Smooth muscle cell of the brain vasculature (primary cell): ENCODE measurements at places on chromosomes 16 and 17.

DNA sequence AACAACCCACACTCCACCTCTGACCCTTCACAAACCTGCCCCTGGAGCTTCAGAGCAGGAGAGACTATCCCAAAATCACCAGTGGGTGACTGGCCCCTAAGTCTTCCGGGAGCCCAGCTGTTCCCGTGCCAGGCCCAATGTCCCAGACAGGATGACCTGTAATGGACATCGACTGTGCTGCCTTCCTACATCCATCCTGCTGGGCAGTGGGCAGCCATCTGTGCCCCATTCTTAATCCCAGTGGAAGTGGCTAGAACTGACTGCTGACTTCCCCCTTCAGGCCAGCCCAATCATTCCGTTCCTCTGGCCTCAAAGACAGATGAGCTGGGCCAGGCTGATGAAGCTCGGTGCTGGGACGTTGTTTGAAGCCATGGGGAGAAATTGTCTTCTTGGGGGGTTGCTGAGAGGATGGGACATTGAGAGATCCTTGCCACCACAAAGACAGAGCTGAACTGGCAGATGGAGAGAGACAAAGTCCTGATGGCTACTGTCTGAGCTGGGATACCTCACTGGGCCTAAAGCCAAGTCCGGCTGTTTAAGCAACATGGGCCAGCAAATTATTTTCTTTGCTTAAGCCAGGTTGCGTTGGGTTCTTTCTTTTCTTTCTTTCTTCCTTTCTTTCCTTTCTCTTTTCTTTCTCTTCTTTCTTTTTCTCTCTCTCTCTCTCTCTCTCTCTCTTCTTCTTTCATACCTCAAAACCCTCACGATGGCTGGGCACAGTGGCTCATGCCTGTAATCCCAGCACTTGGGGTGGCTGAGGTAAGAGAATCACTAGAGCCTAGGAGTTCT is 17.9 kb upstream of the ALOX15B start:
- no peak for DNase-seq

GRCh38 chr16:3553138-3553923 is 23.9 kb downstream of the NLRC3 start:
- no peak for DNase-seq

GRCh38 chr16:79210607-79211006 is 389.9 kb downstream of the MAF start:
- DNase-seq, result no peak

DNA sequence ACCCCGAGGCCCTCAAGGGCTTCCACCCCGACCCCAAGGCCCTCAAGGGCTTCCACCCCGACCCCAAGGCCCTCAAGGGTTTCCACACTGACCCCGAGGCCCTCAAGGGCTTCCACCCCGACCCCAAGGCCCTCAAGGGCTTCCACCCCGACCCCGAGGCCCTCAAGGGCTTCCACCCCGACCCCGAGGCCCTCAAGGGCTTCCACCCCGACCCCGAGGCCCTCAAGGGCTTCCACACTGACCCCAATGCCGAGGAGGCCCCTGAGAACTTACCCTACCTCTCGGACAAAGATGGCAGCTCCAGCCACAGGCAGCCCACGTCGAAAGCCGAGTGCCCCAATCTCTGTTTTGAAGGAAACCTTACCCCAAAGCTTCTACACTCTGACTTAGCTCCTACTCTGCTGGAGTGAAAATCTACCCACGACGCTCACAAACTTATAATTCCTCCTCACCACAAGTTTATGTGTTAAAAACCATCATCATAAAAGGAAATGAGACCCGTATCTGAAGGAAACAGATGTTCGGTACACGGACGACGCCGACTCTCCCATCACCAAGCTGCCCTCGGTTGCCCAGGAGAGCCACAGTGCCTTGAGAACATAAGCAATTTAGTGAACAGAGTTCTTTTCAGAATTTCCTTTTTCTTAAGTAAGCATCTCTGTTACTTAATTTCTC is 61.2 kb upstream of the RPH3AL start:
- no peak for DNase-seq

DNA sequence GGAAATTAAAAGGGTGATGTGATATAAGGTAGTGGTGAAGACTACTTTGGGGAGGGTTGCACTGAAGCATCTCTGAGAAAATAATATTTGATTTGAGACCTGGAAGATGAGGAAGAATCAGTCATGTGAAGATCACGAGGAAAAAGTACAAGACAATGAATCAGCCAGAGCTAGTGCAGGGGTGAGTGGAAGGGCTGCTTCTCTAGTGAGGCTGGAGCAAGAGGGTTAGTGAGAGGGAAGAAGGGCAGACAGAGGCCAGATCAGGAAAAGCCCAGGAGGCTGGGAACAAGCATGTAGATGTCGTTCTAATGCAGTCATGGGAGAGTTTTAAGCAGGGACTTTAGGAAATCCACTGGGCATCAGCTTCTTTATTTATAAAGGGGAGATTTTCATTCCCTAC is 504.2 kb upstream of the SALL1 start:
- no peak for DNase-seq

DNA sequence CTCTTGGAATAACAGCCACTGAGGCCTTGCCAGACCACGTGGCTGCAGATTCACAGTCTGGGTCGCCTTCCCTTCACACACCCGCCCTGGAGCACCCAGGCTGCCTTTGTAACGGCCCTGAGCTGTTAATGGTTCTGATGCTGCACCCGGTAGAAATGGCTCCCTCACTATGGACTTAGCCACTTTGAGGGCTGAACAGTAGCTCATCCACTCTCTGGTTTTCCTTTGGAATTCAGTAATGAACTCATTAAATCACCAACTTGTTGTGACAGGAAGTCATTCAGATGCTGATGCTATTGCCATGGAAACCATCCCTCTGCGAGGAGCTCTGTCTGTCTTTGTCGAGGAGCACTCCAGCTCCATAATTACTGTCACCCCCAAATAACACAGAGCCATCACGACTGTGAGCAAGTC is 59.2 kb downstream of the CDK5R1 start:
- no peak for DNase-seq

DNA sequence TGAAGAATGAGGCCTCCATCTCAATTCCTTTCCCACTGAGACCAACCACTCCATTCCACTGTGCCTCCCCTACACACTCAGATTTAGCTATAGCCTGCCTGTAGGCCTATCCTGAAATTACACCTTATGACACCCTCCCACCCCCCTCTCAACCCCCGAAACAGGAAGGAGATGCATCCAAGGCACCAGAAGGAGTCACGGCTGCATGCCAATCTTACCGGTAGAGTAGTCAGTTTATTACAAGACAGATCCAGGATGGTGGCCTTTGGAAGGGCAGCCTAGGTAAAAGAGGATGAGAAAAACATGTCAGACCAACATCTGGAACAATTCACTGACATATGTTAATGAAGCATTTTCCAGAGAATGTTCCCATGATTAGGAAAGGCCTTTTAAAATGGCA is 2.6 kb downstream of the LRRC59 start:
- DNase-seq, result no peak

DNA sequence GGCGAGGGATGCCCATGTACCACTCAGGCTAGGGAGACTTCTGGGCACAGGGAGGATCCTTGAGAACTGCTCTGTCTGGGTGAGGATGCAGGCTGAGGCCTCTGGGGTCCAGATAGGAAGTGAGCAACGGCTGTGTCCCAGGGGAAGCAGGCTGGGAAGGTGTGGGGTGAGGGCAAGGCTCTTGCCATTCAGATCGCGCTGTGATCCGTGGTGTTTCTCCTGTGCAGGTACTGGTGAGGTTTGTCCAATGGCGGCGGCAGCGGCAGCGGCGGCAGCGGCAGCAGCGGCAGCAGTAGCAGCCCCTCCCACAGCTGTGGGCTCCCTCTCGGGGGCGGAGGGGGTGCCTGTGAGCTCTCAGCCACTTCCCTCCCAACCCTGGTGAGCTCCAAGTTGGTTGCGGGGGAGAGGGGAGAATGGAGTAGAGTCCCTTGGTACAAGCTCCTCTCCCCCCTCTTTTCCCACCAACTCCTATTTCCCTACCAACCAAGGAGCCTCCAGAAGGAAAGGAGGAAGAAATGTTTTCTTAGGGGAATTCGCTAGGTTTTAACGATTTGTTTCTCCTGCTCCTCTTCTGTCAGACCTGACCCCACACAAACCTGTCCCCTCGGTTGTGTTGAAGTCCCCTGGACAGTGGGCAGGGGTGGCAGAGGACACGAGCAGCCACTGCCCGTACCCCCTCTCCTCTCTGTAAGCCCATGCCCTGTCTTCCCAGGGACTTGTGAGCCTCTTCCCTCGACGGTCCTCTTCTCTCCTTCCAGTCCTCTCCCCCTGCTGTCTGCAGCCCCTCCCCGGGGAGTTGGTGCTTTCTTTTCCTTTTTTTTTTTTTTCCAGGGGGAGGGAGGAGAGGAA is 1.9 kb upstream of the PRRT2 start:
- DNase-seq, result no peak

GRCh38 chr16:73057291-73058210 is 9.6 kb upstream of the ZFHX3 start:
- DNase-seq, result no peak

- DNase-seq, result no peak
Measured at GRCh38 chr17:49021095-49021767, 24.0 kb downstream of the IGF2BP1 start.

GRCh38 chr16:67773569-67774456 is 32.5 kb downstream of the RANBP10 start:
- DNase-seq, result no peak

DNA sequence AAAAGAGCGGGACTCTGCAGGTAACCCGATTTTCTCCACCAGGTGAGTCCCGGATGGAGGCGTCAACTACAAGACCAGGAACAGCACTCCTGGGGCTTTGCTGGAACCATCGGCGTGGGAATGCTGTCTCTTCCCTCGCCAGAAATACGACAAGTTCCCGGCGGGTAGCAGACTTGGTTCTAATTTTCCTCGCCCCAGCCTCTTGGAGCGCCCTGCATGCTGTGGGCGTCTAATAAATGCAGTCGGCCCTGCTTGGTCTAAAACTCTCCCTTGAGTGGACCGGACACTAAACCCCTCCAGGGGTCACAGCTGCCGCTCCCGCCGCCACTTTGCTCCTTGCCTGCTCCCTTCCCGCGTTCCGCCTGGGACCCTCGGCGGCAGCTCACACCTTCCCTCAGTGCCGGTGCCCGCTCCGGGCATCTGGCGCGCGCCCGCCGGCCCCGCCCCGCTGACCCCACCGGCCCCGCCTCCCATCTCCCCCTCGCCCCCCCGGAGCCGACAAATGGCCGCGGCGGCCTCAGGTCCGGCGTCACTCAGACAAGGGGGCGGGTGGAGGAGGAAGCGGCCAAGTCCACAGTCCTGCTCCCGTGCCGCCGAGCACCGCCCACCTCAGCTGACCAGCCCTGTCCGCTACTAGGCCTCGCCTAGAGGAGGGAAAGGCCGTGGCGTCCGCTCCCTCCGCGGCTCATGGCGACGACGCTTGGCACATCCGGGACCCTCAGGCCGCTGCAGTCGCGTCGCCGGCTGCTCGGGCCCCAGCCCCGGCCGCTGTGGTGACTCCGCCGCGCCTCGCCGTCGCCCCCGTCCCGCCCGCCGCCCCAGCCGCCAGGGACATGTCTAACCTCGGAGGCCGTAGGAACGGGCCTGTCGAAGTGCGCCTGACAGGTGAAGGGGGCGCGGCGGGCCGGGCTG is 65.8 kb downstream of the KPNA2 start:
- peak; percentile 75 for DNase-seq

- DNase-seq, result no peak
Measured at GRCh38 chr17:4173781-4174180, 30.8 kb downstream of the CYB5D2 start.

DNA sequence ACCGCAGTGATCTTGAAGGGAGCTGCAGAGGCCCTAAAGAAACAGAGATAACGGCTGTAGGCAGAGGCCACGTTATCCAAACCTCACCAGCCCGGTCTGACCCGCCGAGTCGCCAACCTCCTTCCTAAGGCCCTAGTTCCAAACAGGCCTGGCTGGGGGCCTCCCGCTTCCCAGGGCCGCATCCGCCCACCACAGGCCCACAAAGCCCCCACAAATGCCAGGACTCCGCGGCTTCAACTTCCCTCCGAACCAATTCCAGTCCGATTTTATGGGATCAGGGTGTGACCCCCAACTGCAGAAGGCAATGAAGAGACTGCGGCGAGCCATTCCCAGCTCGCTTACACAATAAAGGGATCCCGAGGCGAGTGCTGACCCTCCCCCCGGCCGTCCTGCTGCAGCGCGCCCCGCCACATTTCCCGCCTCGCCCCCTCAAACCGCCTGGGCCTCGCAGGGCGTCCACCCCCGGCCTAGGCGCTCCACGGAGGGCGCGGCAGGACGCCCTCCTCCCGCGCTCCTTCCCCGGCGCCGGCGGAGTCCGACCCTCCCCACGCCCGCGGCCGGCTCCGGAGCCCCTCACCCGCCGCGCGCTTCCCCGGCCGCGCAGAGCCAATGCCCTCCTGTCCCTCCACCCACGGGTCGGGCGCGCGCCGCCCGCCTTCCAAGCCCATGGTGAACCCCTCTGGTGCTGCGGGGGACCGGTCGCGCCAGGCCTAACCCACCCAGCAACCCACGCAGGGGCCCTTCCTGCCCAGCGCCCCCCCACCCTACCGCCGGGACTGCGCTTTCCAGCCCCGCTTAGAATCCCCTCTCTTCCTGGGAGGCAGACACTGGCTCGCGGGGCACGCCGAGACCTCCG is 926 bp downstream of the MYH10 start:
- no peak for DNase-seq

DNA sequence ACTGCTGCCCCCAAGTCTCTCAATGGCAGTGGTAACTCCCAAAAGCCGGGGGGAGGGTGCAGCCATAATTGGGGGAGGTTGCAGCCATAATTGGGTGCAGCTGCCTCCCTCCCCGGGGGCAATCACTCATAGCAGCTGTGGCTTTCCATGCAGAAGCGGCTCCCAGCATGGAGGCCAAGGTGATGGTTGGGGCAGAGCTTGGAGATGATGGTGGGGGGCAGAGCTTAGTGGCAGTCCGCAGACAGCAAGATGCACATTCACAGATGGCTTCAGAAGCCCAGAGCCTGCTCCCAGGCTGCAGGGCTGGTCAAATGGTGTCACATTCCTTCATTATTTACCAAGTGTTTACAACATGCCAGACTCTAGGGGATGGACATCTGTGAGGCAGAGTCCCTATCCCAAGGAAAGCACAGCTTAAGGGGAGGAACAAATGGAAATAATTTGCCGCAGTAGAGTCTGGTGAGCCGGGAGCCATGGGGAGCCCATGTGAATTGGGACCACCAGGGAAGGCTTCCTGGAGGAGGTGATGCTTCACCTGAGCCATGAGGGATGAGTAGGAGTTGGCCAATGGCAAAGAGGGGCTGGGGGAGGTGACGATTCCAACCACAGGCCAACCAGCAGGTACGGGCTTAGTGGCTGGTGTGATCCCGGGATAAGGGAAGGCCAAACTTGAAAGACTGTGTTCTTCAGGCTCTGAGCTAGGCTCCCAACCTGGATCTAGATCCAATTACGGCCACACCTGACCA is 8.1 kb downstream of the DOC2B start:
- no peak for DNase-seq

DNA sequence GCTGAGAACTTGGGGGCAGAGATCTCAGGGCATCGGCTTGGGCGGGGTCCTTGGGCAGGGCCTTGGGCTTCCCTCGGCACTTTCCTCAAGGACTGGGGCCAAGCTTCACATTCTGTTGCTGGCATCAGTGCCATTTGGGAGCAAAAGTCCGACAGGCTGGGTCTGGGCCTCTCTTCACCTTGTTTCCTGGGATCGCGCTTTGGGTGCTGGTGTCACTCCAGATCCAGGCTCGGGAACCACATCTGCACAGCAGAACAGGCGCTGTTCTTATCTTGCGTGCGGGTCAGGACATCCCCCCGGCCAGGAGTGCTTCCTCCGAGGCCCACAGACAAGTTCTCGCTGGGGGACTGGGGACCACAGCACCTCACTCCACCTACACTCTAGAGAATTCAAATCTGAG is 31.1 kb upstream of the CDH15 start:
- DNase-seq, result no peak

GRCh38 chr16:11615748-11616447 is 29.2 kb upstream of the LITAF start:
- no peak for DNase-seq
